Osteoblast (primary cell): ENCODE measurements at places on chromosomes 1 and 21. TPM values are rescaled to one million over a fixed set of nuclear protein-coding genes. Genes with fewer than 3 reads are reported as not detected.

CD5L gene
- not detected in 2 replicates for total RNA-seq

VTCN1 gene
- not detected in 2 replicates for total RNA-seq

PLPPR4 gene
- 1.5 and 1.8 TPM in 2 replicates for total RNA-seq

PDE9A gene
- total RNA-seq: 0.36 TPM in 1 of 2 replicates, not detected in the other

URB1 gene
- total RNA-seq: 15.9 and 21.7 TPM in 2 replicates

CYP4Z1 gene
- not detected in 2 replicates for total RNA-seq

RNU1-2 gene
- total RNA-seq: under 0.01 TPM in 1 of 2 replicates, not detected in the other
